ENCODE measurements at places on chromosomes 4 and X.

DNA sequence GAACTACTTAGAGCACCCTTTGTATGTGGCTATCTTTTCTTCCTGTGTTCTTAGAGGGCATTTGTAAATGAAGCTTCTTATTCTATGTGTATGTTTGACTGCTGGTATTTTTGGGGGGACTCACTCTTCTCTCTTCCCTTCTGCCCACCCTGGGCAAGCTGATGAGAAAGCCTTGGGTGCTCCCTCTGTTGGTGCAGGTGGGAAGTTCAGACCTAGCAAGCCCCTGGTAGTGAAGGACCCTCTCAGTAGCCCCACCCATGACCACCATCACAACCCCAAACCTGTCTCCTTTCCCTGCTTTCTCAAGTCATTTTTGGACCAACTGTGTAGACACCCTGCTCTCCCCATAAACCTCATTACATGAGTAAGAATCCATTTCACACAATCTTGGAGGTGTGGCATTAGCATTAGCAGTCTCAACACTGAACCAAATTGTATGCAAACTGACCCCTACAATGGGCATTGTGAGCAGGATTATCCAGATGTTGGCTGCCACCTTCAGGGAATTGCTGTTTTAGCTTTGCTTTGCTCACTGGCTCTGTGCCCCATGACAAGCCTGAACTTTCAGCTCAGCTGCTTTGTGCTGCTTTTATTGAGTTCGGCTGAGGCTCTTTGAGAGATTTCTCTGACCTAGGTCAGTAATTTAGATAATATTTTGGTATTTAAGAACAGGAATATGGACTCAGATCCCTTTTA, 27.9 kb downstream of the TRIM61 start:
- DNase-seq: no peak

- no peak for DNase-seq
These were observed 100.8 kb upstream of the USP38 start for GRCh38 chr4:143083756-143084472.

DNA sequence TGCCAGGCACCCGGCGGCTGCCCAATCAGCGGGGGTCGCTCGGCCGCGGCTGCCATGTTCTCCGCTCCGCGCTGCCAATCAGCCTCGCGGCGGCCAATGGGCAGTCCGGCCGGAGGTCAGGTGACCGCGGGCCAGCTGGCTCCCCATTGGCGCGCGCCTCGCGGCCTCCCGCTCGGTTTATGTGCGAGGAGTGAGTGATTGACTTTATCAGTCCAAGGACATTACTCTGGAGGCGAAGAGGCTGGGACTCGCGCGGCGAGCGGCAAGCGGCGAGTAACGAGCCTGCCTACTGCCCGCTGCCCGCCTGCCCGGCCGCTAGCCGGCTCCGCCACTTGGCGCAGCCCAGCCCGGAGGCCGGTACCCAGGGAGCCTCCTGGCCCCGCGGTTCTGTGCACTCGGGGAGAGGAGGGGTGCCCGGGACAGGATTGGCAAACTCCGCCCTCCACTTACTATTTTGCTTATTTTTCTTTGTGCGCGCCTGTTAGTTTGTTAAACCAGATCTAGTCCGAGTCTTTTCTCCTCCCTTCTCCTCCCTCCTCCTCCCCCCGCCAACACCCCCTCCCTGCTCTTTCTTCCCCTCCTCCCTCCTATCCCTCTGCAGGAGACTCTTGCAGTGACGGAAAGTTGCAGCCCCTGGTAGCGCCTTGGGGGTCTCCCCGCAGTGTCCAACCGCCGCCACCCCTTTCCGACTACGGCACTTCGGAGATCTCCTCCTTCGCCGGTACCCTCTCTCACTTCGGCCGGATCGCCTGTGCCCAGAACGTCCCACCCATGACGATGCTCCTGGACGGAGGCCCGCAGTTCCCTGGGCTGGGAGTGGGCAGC, at the start of gene ZIC3:
Gene ZIC3 (plus strand): TSS at position 207 of the 825 bp plus-strand sequence. CDS start 565 bp downstream, at position 772.
- DNase-seq: no peak

DNA sequence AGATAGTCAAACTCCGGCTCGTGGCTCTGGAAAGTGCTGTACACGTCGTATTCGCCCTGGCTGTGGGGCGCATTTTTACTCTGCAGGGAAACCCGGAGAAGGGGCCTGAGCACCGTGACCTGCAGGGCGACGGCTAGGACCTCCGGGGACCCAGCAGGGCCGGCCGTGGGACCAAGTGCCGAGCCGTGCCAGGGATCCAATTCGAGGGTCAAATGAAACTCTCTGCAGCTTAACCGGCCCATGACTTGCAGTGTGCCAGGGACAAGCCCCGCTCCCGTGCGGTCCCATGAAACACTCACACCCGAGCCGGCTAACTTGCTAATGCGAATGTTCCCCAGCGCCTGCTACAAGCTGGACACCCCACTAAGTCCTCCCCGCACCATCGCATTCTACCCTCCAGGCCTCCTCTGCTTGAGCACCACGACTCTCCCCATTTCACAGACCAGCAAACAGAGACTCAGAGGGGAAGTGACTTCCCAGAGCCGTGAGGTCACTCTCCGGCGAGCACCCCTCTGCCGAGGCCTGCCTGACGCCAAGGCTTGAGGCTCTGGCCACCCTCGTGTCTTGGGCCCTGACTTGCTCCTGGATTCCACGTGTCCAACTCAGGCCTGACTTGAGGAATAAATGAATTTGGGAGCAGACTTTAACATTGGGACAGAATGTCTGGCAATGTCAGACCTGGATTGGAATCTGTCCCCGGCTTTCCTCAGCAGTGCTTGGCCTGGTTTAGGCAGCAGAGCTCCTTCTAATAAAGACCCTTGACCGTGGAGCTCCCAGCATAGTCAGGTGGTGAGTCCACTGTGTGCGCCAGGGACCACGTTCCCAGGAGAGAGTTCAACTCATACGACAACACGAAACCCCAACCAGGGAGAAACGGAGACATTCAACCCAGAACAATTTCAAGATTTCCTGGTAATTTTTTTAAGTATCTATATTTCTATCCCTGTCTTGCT, 93.6 kb downstream of the PPP2R2C start:
- no peak for DNase-seq

DNA sequence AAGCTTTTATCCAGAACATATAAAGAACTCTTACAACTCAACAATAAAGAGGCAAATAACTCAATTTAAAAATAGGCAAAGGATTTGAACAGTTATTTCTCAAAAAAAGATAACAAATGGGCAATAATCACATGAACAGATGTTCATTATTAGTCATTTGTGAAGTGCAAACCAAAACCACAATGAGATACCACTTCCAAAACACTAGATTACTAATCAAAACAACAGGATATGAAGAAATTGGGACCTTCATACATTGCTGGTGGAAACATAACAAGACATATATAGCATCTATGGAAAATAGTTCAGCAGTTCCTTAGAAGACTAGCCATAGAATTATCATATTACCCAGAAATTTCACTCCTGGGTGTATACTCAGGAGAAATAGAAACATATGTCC, 224.6 kb downstream of the FBXO8 start:
- DNase-seq: no peak

DNA sequence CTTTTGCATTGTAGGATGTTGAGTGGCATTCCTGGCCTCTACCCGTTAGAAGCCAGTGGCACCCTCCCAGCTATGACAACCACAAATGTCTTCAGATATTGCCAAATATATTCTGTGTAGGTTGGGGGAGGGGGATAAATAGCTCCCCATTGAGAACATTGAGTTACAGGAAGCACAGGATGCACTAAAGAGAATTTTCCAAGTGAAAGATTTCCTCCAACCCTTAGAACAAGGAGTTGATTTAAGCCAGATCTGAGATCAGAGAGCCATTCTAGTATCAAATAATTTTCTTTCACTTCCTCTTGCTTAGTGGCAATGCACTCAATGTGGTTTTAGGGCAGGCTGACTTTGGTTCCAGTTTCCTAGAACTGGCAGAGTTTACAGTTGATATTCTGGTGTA, 436.6 kb downstream of the C4orf33 start:
- DNase-seq: no peak

- no peak for DNase-seq
These were observed 148.0 kb downstream of the PDHA2 start for GRCh38 chr4:95987851-95988250.

- no peak for DNase-seq
These were observed 91.3 kb downstream of the PTPN13 start for GRCh38 chr4:86685401-86685800.

- no peak for DNase-seq
These were observed 3.3 kb upstream of the LRAT start for GRCh38 chr4:154740462-154740861.

- DNase-seq: no peak
These were observed 28.9 kb upstream of the WDR17 start for GRCh38 chr4:176036585-176037205.

GRCh38 chr4:78613522-78614321, 62.2 kb downstream of the ANXA3 start:
- DNase-seq: no peak

GRCh38 chrX:23503835-23504539, 163.3 kb upstream of the PRDX4 start:
- DNase-seq: no peak

DNA sequence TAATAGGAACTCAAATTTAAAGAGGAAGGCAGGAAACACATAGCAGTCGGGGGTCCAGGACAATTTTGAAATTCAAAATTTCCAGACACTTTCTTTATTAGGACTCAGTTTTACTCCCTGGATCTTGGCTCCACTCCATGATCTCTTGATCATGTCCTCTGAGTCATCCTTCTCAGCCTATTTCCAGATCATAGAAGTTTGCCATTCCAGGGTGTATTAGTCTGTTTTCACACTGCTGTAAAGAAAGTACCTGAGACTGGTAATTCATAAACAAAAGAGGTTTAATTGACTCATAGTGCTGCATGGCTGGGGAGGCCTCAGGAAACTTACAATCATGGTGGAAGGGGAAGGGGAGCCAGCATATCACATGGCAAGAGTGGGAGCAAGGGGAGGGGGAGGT, 564.7 kb upstream of the ACTRT1 start:
- DNase-seq: no peak

GRCh38 chr4:103415801-103416200, 217.7 kb upstream of the CENPE start:
- DNase-seq: no peak

DNA sequence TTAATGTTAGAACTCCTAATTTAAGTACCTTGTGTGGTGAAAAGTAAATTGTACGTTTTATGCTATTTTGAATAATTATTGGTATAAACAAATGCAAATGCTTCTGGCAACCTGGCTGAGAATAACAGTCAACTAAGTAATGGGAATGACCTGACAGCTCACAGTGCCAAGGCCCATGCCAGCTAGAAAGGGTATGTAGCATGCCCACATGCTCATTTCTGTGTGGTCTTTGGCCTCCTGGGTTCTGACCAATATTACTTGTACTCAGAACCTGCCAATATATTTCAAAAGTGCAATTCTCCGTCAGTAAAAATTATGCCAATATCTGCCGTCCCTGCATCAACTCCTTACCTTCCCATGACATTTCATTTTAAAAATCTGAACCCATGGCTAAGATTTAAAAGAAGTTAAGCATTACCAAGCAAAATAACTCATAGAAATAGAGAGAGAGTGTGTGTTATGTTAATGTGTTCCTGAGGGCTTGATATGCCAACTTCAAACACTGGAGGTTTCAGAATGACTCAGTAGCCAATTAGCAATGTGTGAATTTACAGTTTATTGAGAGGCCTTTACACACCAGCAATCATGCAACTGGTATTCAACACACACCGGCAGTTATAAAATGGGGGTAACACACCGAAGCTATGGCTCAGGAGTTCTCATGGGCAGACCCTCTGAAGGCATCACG, 820.8 kb downstream of the FSTL5 start:
- no peak for DNase-seq

DNA sequence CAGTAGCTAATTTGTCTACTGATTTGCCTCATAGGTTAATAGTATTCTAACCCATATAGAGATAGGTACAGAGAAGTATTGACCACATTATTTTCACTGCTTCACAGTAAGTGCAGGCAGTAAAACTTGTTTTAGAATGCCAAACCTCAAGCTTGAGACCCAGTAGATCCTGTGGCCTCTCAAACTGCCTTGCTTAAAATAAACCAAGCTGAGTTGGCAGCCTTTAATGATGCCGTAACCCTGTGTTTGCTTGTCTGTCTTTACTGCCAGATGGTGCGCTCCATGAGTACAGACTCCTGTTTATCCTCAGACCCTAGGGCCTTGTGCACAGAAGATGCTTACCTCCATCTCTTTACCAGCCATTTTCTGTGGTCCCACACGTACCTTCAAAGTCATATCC, 50.8 kb downstream of the ANXA3 start:
- no peak for DNase-seq

DNA sequence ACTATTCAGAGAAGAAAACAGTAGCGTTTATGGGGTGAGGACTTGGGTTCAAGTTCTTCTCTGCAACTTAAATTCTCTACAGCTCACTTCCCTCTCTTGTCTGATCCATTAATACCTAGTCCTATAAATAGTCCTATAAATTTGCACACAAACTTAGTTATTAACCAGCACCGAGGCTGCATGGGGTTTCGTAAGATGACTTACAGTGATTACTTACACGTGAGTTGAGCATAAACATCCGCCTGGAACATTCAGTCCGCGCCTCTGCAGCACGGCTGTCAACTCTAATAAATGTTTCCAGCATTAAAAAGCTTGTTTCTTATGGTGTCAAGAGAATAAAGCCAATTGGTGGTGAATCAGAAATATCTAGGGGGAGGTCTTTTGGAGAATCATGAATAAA, 103.0 kb upstream of the ENPP6 start:
- DNase-seq: no peak

- DNase-seq: no peak
These were observed 174.4 kb upstream of the ATP6AP2 start for GRCh38 chrX:40406330-40406859.

- no peak for DNase-seq
These were observed 410.6 kb downstream of the SPRY1 start for GRCh38 chr4:123807187-123807586.

DNA sequence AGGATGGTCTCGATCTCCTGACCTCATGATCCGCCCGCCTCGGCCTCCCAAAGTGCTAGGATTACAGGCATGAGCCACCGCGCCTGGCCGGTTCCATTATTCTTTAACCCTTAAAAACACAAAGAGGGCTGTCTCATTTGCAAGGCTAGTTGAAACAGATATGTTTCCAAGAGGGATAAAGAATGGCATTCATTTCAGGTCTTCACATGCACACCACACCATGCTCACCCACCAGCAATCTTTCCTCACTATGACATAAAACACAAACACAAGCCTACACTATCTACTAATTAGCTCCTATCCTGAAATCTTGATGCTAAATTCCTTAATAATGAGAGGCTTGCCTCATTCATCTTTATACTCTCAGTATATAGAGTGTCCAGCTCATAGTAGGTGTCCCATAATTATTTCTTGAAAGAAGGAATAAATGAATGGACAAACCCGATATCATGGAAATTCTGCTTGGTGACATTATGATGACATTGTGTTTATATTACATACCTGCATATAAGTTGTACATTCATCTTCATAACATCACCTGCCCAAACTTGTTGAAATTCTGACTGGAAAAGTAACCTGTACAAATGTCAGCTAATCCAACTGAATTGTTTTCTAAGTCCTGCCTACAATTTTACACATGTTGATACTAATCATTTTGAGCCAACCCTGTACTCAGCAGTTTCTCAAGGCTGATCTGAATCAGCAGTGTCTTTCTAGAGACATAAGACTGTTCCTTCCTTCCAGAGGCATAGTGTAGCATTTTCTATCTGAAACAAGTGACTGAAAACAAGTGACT, 408.5 kb downstream of the KLHL13 start:
- DNase-seq: no peak
